Transverse colon (tissue), 4 donors: ENCODE measurements at places on chromosomes 13 and 19. TPM values are rescaled to one million over a fixed set of nuclear protein-coding genes. Genes with fewer than 3 reads are reported as not detected.

Gene AP1M2
- 48.4 TPM for total RNA-seq

Gene VSTM2B
- total RNA-seq: not detected

Gene ZNF805
- 17.8 TPM for total RNA-seq

Gene ZNF880
- 16.7 TPM for total RNA-seq

Gene LIG4
- 17.0 TPM for total RNA-seq

Gene STOML3
- not detected for total RNA-seq

Gene P2RY11
- total RNA-seq: 8.7 TPM

Gene U2AF1L4
- 47.5 TPM for total RNA-seq

Gene SHD
- total RNA-seq: 15.7 TPM

Gene RGL3
- total RNA-seq: 16.5 TPM

GRCh38 chr13:84686458-84686857 lies 804.2 kb upstream of the SLITRK1 start:
- H3K4me3 ChIP-seq: no peak overlapping the region
- H3K27ac ChIP-seq: no peak overlapping the region
- H3K36me3 ChIP-seq: no peaks in the 10 kb centered on the region
- no peaks in the 10 kb centered on the region for H3K27me3 ChIP-seq
- no peaks in the 10 kb centered on the region for H3K4me1 ChIP-seq
- DNase-seq: no peak

GRCh38 chr13:106467427-106468122 lies 67.9 kb downstream of the EFNB2 start:
- H3K4me1 ChIP-seq: peaks cover 7% of the 10 kb centered on the region
- no peak for DNase-seq
- H3K36me3 ChIP-seq: no peaks in the 10 kb centered on the region
- no peaks in the 10 kb centered on the region for H3K27me3 ChIP-seq
- H3K27ac ChIP-seq: no peak overlapping the region
- no peak overlapping the region for H3K4me3 ChIP-seq

DNA sequence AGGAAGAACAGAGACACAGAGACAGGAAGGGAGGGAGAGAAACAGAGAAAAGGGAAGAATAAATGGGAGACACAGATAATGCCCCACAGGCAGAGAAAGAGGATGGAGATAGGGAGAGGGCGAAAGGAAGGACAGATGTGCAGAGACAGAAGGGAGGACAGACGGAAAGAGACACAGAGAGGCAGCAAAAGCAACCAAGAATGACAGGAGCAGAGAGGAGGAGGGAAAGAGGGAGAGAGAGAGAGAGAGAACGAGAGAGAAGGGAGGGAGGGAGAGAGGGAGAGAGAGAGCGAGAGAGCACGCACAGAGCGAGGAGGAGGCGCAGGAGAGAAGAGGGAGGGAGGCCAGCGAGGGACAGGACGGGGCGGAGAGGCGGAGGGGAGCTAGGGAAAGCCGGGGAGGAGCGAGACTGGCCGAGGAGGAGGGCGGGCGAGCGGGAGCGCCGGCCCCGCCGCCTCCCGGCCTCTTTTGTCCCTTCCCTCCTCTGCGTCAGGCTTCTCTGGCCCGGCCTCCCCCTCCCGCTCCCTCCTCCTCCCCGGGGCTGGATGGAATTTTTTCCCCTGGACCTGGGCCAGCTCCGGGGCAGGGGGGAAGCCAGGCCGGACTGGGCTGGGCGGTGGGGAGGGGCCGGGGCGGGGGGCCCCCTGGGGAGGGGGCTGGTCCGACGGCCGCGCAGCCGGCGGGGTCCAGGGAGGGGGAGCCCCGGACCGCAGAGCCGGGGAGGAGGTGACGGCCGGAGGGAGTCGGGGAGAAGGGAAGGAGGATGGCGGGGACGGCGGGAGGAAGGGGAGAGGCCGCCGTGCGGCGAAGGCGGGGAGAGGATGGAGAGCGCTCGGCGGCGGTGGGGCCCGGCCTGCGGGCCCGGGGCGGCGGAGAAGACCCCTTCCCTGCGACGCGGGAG lies 4.2 kb upstream of the SPACA6 start:
- H3K4me3 ChIP-seq: peak overlapping the region; percentile 73
- peak overlapping the region; percentile 97 for H3K27ac ChIP-seq
- H3K4me1 ChIP-seq: peaks cover 47% of the 10 kb centered on the region
- no peaks in the 10 kb centered on the region for H3K36me3 ChIP-seq

- no peak overlapping the region for H3K4me3 ChIP-seq
- peaks cover 16% of the 10 kb centered on the region for H3K27me3 ChIP-seq
- H3K36me3 ChIP-seq: no peaks in the 10 kb centered on the region
- DNase-seq: no peak
Measured at GRCh38 chr19:19271828-19272599, 1.1 kb downstream of the TM6SF2 start.

DNA sequence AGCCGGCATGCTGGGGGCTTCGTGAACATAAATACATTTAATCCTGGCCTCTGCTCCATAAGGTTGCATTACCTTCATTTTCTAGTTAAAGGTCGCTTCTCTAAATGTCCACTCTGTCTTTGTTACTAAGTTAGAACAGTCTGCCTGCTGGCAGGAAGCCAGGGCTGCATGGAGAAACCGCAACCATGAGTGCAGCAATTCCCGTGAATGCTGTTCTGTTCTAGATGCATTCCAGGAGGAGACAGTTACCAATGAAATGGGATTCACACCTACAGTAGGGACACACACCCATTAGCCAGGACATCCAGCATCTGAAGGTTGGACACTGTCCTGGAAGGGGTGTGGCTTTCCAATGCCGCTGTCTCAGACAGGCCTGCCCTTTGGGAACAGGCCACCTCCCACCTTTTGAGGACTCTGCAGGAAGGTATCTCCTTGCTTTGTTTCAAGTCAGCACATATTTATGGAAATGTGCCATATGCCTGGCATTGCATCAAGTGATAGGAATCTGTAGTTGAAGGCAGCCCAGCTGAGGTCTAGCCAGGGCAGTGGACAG lies 129.7 kb downstream of the SLC7A1 start:
- H3K4me3 ChIP-seq: no peak overlapping the region
- no peak for DNase-seq
- H3K4me1 ChIP-seq: no peaks in the 10 kb centered on the region
- no peak overlapping the region for H3K27ac ChIP-seq
- H3K36me3 ChIP-seq: no peaks in the 10 kb centered on the region
- no peaks in the 10 kb centered on the region for H3K27me3 ChIP-seq

GRCh38 chr13:23469951-23470421 lies 36.5 kb upstream of the SACS start:
- DNase-seq: no peak
- H3K36me3 ChIP-seq: no peaks in the 10 kb centered on the region
- H3K4me1 ChIP-seq: peaks cover 13% of the 10 kb centered on the region

- H3K27ac ChIP-seq: peak overlapping the region; percentile 44
- peak overlapping the region; percentile 40 for H3K4me3 ChIP-seq
- no peaks in the 10 kb centered on the region for H3K27me3 ChIP-seq
- peaks cover 4% of the 10 kb centered on the region for H3K36me3 ChIP-seq
Measured at GRCh38 chr19:14440049-14440448, 6.9 kb downstream of the PKN1 start.

DNA sequence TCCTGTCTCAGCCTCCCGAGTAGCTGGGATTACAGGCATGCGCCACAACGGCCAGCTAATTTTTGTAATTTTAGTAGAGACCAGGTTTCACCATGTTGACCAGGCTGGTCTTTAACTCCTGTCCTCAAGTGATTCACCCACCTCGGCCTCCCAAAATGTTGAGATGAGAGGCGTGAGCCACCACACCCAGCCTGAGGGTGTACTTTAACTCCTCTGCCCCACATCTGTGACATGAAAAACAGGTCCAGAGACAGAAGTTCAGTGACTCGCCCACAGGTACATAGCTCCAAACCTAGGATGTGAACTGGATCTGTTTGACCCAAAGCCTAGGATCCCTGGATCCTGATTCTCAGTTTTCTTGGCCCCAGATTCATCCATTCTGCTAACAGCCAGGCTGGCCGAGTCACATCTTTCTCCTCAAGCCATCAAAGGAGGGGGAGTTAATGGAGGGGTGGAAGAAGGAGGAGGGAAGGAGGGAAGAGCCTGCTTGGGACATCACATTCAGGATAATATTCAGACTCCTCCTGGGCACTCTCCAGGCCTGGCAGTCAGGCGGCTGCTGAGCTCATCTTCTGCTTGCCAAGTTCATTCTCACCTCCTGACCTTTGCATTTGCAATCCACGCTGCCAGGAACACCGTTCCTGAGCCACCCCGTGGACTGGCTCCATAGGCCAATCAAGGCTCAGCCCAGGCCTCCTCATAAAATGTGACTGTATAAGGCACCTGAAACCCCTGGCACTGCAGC lies 3.1 kb downstream of the SPC24 start:
- no peak overlapping the region for H3K4me3 ChIP-seq
- H3K4me1 ChIP-seq: peaks cover 27% of the 10 kb centered on the region
- peak; percentile 65 for DNase-seq
- H3K36me3 ChIP-seq: no peaks in the 10 kb centered on the region

DNA sequence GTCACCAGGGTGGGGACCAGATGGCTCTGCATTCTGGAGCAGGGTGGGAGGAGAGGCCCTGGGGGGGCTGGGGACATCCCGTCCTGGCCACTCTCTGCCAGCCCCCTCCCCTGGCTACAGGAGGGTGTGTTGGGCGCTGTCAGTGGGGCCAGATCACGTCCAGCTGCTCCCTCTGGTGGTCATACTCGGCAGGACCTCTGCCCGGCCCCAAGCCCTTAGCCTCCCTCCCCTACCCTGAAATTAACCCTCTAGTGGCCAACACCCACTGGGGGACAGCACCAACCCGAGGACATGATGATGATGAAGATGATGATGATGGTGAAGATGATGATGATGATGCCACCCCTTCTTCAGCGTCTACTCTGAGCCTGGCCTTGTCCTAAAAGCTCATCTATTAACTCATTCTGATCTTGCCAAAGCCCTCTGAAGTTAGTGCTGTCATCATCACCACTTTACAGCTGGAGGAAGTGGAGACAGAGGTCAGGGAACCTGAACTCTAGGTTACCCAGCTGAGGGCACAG lies 590 bp upstream of the LGI4 start:
- H3K36me3 ChIP-seq: no peaks in the 10 kb centered on the region
- H3K27ac ChIP-seq: peak overlapping the region; percentile 55
- H3K4me3 ChIP-seq: no peak overlapping the region
- H3K4me1 ChIP-seq: peaks cover 54% of the 10 kb centered on the region
- peak; percentile 88 for DNase-seq
- no peaks in the 10 kb centered on the region for H3K27me3 ChIP-seq

DNA sequence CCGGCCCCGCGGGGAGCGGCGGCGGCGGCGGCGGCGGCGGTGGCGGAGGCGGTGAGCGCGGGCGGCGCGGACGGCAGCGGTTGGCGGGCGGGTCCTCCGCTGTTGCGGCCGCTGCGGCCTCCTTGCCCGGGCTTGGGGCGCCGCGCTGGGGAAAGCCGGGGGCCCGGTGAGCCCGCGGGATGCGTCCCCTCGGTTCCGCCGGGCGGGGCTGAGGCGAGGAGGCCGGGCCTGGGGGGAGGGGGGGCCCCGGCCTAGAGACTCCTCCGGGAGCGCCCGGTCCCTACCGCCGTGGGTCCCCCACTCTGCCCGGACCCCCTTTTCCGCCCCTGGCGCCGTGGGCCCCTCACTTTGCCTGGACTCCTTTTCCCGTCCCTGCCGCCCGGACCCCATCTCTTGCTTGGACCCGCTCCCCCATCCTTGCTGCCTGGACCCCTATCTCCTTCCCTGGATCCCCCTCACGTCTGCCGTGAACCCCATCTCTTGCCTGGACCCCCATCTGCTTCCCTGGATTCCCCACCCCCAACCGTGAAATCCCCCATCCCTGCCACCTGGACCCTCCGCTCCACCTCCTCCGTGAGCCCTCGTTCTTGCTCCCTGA lies 28.6 kb upstream of the NDUFS7 start:
- H3K27ac ChIP-seq: peak overlapping the region; percentile 91
- H3K27me3 ChIP-seq: no peaks in the 10 kb centered on the region
- H3K4me1 ChIP-seq: peaks cover 22% of the 10 kb centered on the region
- H3K4me3 ChIP-seq: peak overlapping the region; percentile 93
- DNase-seq: no peak
- no peaks in the 10 kb centered on the region for H3K36me3 ChIP-seq

DNA sequence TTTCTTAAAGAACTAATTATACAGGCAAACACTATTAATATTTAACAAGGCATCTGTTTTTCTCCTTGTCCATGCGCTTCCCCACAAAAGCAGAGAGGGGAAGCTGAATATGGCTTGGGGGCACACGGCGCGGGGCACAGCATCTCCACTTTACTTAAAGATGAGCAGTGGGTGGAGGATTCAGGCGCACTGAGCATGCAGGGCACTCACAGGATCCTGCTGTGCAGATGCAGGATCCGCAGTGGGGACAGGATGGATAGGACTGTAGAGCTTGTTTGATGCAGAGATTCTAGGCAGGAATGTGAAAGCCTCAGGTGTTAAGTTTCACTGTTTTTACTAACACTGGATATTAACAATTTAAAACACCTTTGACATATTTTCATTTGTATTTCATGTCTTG lies 43.3 kb downstream of the ATP11A start:
- no peak for DNase-seq
- no peak overlapping the region for H3K27ac ChIP-seq
- H3K4me1 ChIP-seq: no peaks in the 10 kb centered on the region
- H3K36me3 ChIP-seq: no peaks in the 10 kb centered on the region

- no peaks in the 10 kb centered on the region for H3K36me3 ChIP-seq
- H3K27ac ChIP-seq: no peak overlapping the region
- no peak for DNase-seq
- peaks cover 17% of the 10 kb centered on the region for H3K4me1 ChIP-seq
- no peaks in the 10 kb centered on the region for H3K27me3 ChIP-seq
Measured at GRCh38 chr19:40693150-40693788, 2.8 kb upstream of the NUMBL start.

DNA sequence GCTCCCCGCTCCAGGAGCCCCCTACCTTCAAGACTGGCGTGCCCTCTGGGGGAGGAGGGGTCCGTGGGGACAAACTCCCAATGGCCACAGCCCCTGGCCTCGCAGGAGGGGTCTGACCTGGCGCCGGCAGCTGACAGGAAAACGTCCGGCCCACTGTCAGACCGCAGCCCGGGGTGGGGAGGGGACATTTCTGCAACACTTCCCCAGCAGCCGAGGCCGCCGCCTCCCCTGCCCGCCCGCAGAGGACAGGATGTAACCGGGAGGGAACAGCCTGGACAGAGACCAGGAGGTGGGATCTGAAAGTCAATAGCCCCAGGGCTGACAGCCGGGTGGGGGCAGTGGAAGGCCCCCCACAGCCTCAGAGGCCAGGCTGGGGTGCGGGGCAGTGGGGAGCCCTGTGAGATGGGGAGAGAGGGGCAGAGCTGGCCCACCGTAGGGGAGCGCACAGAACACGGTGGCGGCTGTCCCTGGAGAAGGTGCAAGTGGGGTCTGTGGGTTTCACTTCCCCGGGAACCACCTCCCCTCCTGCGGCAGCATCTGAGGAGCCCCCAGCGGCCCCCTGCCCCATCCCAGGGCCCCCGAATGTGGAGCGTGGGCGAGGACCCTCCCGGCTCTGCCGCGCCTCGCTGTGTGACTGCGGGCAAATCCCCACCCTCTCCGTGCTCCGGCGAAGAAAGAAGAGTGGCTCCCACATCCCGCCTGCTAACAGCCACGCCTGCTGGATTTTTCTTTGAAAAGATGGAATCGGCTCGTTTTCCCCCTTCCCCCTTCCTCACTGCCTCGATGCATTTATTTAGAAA lies at the start of gene PEAK3:
PEAK3 (minus strand) TSS at position 114 of the 800 bp plus-strand sequence. CDS start 1,244 bp downstream, outside the sequence.
- H3K4me1 ChIP-seq: peaks cover 5% of the 10 kb centered on the region
- H3K27me3 ChIP-seq: peaks cover 36% of the 10 kb centered on the region
- peak; percentile 79 for DNase-seq
- no peaks in the 10 kb centered on the region for H3K36me3 ChIP-seq
